GM23338 (cell line): ENCODE measurements at places on chromosomes 7 and 10. TPM values are rescaled to one million over a fixed set of nuclear protein-coding genes. Genes with fewer than 3 reads are reported as not detected.

DNA sequence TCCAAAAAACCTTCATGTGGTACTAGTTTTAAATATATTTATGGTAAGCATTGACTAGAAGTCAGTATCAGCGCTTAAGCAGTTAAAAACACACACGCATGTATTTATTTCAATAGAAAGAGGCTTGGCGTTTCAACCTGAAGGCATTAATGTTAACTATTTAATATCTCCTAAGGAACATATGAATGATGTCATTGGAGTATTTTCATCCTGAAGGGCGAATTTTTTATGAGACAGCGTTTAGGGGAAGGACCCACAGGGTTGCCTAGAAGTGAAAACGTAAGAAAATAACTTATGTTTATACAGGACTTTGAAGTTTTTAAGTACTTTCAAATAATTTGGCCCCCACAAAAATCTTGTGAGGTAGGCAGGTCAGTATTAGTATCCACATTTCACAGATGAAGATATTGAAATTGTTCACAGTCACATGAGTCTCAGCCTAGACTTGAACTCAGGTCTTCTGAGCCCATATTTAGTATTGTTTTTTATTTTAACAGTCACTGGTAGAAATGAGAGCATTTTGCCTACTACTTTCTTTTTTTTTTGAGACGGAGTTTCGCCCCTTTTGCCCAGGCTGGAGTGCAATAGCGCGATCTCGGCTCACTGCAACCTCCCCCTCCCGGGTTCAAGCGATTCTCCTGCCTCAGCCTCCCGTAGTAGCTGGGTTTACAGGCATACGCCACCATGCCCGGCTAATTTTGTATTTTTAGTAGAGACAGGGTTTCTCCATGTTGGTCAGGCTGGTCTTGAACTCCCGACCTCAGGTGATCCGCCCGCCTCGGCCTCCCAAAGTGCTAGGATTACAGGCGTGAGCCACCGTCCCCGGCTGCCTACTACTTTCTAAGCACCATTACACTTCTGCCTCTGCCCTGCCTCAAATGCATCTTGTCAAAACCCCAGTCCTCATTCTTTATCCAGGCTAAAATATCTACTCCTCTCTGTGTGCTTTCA lies 1.8 kb downstream of the SLK start:
- DNase-seq: no peak

DNA sequence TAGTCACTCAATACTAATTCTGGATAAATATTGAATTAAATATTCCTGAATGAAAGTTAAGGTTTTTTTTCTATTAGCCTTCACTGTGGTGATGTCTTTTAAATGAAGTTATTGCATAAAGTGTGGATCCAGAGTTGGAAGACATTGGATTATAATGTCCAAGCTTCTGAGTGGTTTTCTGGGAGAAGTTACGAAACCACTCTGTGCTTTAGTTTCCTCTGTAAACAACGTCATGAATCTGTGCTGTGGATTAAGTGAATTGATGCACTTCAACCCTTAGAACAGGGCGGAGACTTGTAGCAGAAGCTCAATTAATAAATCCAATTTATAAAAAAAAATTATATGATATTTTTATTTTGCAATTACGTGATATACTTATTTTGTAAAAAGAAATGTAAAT lies 271.7 kb downstream of the BICC1 start:
- DNase-seq: no peak

- no peak for DNase-seq
These were observed 10.1 kb downstream of the NCOA4 start for GRCh38 chr10:46020344-46020657.

DNA sequence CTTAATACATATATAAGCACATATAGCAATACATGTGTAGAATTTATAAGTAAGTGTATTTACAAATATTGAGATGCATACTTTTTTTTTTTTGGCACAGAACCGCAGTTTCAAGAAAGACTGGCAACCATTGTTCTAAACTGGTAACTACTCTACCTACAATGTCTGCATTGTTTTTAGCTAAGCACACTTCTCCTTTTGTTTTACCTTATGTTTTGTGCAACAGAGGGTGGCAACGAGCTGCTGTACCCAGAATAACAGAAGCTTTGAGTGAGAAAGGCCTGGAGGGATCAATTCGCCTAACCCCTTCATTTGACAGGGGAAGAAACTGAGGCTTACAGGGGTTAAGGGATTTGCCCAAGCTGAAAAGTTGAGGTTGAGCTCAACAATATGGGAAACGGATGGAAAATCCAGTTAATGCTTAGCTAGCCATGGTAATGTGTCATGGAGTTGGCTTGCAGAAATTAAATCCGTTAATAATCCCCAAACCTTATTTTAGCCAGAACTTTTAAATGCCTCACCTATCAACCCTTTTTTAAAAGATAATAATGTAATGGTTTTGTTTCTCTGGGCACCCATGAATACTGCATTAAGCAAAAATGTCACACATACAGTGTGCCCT lies 25.5 kb downstream of the FZD1 start:
- no peak for DNase-seq

DNA sequence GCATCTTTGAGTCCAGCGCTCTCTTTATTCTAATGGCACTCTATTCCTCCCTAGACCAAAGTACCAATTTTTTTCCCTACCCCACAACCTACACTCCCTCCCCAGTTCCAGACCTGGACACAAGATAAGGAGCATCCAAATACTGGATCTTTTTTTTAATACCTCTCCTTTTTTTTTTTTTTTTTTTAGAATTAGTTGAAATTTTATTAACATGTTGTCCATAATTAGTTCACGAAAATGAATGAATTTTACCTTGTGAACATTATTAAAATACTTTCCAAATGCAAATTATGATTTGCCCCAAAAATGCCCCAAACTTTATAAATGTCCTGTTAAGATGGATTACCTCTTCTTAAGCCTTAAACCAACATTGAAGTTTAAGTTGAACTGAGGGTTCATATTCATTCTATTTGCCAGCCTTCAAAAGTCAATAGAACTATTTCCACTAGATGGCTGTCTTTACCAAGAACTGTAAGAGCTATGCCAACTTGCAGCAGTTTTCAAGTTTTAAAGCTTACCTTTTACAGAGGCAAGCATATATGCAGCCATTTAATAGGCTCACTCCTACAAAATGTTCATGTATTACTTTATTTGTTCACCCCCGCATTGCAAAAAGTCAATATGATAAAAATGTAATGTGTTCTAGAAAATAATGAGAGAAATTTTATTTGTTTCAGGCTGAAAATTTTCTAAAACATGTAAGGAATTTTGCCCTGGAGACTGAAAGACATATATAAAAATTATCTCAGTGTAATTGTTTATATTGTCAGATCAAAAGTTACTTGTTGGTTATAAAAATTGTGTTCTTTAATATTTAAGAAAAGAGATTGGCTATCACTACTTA lies 39.7 kb upstream of the TNKS2 start:
- peak; percentile 84 for DNase-seq

DNA sequence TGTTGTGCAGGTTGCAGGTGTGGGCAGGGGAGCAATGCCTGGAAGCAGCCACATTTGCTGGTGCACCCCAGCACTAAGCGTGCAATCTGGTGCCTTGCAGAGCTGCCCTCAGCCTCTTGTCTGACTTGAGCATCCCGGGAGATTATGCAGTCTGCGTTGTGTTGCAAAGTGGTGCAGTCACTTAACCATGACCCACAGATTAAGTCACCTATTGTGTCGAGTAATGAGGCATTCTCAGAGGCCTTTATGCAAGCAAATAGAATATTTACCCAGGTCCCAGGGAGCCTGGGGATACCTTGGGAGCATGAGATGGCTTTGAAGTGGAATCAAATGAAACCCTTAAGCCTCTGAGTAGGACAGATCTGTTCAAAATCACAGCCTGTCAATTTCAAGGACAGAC lies 529.0 kb downstream of the TYW1 start:
- DNase-seq: no peak

GRCh38 chr7:2044311-2044882 lies 188.3 kb downstream of the MAD1L1 start:
- no peak for DNase-seq

DNA sequence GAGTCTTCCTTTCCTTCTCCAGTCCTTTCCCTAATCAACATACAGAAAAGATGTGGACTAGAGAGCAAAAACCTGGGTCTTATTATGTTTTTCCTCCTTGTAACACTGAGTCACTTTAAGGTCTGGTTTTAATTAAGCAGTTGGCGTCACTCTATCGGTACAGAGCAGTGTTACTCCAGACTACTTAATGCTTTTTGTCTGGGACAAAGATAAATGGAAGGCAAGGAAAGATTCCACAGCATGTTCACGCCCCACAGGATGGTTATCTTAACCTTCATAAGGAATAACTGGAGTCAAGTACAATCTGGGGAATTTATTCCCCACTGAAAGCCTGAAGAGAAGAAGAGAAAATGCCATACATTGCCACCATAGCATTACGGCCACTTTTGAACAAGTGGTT lies 145.7 kb downstream of the ELAPOR2 start:
- DNase-seq: no peak

GRCh38 chr10:71389768-71390460 lies 6.8 kb upstream of the CDH23 start:
- no peak for DNase-seq

GRCh38 chr10:994836-995558 lies 6.8 kb downstream of the GTPBP4 start:
- DNase-seq: no peak

DNA sequence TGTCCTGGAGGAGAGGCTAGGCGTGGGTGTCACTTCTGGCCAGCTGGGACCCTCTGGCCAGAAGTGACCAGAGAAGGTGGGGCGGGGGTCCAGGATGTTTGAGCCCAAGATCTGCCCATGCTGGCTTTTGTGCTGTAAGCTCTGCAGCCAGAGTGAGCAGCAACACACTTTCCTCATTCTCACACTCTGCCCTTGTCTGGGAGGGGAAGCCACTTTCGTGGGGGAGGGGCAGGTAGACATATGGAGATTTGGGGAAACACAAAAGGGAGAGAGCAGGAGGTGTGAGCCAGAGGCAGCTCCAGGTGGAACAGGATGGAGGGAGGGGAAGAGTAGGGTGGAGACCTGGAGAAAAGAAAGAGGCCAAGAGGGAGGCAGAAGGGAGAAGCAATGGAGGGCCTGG lies 31.5 kb upstream of the ADCYAP1R1 start:
- DNase-seq: peak; percentile 62

GRCh38 chr7:116258734-116259133 lies 48.4 kb downstream of the TES start:
- peak; percentile 71 for DNase-seq

DNA sequence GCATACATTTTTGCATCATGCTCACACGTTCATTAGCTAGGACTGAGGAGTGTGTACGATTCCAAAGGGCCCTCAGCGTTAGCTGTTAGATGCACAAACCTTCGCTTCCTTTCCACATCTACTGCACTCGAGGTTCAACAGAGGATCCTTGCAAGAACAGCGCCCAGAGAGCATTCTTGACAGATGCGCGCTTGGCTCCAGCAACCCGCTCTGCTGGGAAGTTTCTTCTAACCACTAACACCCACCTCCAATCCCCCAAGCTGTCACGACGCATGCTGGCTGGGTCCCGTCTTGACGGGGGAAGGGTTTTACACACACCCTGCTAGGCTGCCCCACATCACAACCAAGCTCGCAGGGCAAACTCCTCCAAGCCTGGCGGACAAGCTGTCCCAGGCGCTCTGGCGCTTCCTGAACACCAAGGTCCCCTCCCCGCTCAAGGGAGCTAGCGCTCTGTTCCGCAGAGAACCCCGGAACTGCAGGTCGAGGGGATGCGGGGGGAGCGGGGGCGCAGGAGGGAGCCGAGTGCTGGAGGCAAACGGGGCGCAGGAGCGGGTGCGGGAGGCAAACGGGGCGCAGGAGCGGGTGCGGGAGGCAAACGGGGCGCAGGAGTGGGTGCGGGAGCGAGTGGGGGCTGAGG lies 653 bp upstream of the ADRB1 start:
- peak; percentile 76 for DNase-seq

- peak; percentile 75 for DNase-seq
These were observed at the start of gene EGFR for GRCh38 chr7:55018361-55019190. TSS of gene EGFR (plus strand) at chr7:55019017. CDS start at chr7:55019278, 261 bp downstream.

- no peak for DNase-seq
These were observed 44.6 kb downstream of the FGFR2 start for GRCh38 chr10:121553511-121554264.

- no peak for DNase-seq
These were observed 137.2 kb upstream of the ADARB2 start for GRCh38 chr10:1874533-1874932.

DNA sequence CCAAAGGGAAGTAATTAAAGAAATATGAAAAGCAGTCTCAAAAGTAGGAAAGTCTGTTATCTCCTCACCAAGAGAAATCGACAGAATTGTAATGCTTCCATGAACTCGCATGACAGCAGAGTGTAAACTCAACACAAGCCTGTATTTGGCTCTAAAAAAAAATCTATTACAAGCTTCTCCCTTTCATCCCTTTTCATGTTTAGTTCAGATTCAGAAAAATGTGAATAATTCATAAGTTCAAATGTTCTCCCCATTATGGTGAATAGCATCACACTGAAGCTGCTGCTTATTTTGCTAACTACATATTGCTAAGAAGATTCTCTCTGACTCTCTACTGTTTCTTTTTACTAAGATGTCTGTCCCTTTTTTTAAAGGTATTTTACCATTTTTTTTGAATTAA lies 910.3 kb upstream of the MBL2 start:
- DNase-seq: no peak

DNA sequence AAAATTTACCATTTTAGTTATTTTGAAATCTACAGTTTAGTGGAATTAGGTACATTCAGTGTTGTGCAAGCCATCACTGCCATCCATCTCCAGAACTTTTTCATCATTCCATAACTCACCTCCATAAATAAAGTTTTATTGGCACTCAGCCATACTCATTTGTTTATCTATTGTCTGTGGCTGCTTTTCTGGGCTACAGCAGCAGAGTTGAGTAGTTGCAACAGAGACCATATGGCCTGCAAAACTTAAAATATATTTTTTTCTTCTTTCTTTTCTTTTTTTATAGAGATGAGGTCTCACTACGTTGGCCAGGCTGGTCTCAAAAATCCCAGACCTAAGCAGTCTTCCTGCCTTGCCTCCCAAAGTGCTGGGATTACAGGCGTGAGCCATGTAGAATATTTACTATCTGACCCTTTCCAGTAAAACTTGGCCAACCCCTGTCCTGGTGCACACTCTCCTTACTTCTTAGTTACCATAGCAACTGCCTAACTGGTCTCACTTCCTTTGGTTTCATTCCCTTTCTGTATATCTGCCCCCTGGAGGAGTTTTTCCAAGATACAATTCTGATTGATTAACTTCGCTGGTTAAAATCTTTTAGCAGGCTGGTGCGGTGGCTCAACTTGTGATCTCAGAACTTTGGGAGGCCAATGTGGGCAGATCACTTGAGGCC lies 133.2 kb downstream of the CUX1 start:
- DNase-seq: peak; percentile 87

GRCh38 chr7:94182721-94183120 lies 178.6 kb upstream of the BET1 start:
- DNase-seq: no peak

GRCh38 chr7:148935451-148935850 lies 51.4 kb upstream of the EZH2 start:
- DNase-seq: no peak

The PURB gene
- polyA plus RNA-seq: 3.1 and 3.4 TPM in 2 replicates

The ELAPOR2 gene
- 9.5 and 12.0 TPM in 2 replicates for polyA plus RNA-seq

The ASB10 gene
- polyA plus RNA-seq: not detected in 2 replicates

The JAKMIP3 gene
- polyA plus RNA-seq: 0.70 and 0.87 TPM in 2 replicates

The HIF1AN gene
- polyA plus RNA-seq: 9.1 and 9.9 TPM in 2 replicates

The HOXA11 gene
- polyA plus RNA-seq: not detected in 2 replicates

The SPDYE6 gene
- 0.97 TPM in 1 of 2 replicates, not detected in the other for polyA plus RNA-seq

The CTTNBP2 gene
- polyA plus RNA-seq: 30.7 and 31.7 TPM in 2 replicates

The WNT8B gene
- polyA plus RNA-seq: 0.26 and 0.74 TPM in 2 replicates

The CLIP2 gene
- 7.2 and 8.1 TPM in 2 replicates for polyA plus RNA-seq

The CCZ1B gene
- polyA plus RNA-seq: 62.0 and 73.6 TPM in 2 replicates

The VWDE gene
- 17.4 and 24.6 TPM in 2 replicates for polyA plus RNA-seq

The COL28A1 gene
- polyA plus RNA-seq: 0.70 and 0.80 TPM in 2 replicates

The TMEM176B gene
- 0.42 and 0.83 TPM in 2 replicates for polyA plus RNA-seq

The MRC1 gene
- polyA plus RNA-seq: not detected in 2 replicates

The KNDC1 gene
- polyA plus RNA-seq: 1.8 and 1.9 TPM in 2 replicates

The HTR5A gene
- polyA plus RNA-seq: not detected in 2 replicates

The CEP55 gene
- 12.4 and 13.2 TPM in 2 replicates for polyA plus RNA-seq

The SPDYE8 gene
- 0.14 and 0.34 TPM in 2 replicates for polyA plus RNA-seq
